Activated naive CD8-positive, alpha-beta T cell treated with anti-CD3 and anti-CD28 coated beads, Interleukin-2, amount 50 U/mL, for 16 hours (primary cell): ENCODE measurements at places on chromosomes 11 and 22.

DNA sequence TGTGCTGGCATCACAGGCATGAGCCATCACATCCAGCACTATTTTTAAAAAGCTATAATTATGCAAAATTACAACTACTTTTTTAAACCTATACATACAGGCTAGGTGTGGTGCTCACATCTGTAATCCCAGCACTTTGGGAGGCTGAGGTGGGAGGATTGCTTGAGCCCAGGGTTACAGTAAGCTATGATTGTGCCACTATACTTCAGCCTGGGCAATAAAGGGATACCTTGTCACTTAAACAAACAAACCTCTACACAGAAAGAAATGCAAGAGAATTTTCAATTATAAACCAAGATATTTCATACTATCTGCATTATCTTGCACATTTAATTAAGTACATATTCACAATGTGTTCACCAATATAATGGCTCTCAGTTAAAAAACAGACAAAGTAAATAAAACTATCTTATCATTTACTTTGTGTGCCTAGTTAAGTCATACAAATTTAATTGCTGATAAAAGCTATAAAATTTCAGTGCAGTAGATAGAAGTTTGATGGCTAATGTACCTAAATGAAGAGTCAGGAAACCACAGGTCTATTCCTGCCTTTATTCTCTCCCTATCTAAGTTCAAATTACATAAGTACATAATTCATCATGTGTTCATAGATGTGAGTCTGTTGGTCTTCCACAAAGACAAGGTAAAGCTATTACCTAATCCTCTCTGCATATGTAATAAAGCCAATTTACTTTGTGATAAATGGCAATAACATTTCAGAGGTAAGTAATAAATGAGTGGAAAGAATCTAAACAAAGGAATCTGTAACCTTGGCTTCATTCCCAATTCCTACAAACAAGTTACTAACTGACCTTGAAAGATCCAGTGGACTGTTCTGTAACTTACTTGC is 9.0 kb upstream of the RDX start:
- no peak for DNase-seq

- no peak for DNase-seq
These were observed 8.3 kb downstream of the KRTAP5-11 start for GRCh38 chr11:71574418-71574817.

DNA sequence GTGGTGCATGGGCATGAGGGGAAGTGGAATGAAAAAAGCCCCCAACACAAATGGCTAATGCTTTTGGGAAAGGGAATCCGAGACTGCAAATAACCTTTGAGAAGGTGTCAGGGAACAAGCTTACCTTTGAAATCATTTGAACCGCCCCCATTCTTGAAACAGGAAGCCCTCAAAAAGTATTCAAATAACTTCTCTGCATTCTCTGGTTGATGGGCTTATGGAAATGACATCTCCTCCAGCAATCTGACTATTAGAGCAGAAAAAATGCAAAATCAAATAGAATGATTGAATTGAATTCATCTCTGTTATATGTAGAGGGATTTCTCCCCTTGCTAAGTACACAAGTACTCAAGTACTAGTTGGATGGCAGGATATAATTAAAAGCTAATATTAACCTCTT is 409.9 kb downstream of the TMEM135 start:
- no peak for DNase-seq

DNA sequence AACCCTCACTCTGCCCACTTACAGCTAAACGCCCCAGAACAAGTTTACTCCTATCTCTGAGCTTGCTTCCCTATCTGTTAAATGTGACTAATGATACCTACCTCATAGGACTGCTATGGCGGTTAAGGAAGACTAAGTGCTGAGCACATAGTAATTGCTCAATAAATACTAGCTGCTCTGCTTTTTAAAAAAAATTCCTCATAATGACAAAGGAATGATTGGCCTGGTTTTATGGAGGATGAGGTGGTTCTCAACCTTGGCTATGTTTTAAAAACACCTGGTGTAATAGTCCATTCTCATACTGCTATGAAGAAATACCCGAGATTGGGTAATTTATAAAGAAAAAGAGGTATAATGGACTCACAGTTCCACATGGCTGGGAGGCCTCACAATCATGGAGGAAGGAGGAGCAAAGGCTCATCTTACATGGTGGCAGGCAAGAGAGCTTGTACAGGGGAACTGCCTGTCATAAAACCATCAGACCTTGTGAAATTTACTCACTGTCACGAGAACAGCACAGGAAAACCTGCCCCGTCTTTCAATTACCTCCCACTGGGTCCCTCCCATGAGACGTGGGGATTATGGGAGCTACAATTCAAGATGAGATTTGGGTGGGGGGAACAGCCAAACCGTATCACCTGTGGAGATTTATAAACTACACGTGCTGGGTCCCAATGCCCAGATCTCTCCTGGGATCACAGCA is 127.2 kb upstream of the SYT13 start:
- no peak for DNase-seq
